ENCODE measurements at places on chromosomes 2 and 18. TPM values are rescaled to one million over a fixed set of nuclear protein-coding genes. Genes with fewer than 3 reads are reported as not detected.

- H3K4me3 ChIP-seq, result no peak overlapping the region
- H3K36me3 ChIP-seq, result no peaks in the 10 kb centered on the region
- H3K4me1 ChIP-seq, result no peaks in the 10 kb centered on the region
- no peak for DNase-seq
- H3K27ac ChIP-seq, result no peak overlapping the region
- H3K27me3 ChIP-seq, result no peaks in the 10 kb centered on the region
Measured at GRCh38 chr2:189685540-189686229, 11.2 kb downstream of the ANKAR start.

DNA sequence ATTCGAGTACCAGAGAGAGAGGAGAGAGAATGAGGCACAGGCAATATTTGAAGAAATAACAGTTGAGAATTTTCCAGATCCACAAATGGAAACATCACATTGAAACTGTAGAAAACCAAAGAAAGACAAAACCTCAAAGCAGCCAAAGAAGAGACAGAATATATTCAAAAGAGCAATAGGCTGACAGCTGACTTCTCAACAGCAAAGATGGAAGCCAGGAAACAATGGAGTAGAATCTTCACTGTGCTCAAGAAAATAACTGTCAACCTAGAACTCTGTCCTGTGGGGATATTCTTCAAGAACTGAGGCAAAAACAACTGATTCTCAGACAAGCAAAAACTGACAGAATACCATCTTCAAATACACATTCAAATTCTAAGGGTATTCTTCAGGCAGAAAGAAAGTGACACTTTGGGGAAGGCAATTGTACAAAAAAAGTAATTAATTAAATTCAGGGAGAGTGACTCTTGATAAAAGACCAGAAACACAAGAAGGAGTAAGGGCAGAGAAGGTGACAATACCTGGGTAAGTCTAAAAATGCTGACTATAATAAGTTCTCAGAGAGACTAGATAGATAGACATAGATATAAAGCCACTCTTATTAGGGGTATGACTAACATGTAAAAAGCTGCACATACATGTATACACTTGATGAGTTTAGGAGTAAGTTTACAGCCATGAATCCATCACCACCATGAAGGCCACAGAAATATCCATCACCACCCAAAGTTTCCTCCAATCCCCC is 25.6 kb downstream of the ANKMY1 start:
- H3K36me3 ChIP-seq, result no peaks in the 10 kb centered on the region
- no peak for DNase-seq
- H3K27me3 ChIP-seq, result no peaks in the 10 kb centered on the region
- no peaks in the 10 kb centered on the region for H3K4me1 ChIP-seq
- H3K27ac ChIP-seq, result no peak overlapping the region
- no peak overlapping the region for H3K4me3 ChIP-seq

DNA sequence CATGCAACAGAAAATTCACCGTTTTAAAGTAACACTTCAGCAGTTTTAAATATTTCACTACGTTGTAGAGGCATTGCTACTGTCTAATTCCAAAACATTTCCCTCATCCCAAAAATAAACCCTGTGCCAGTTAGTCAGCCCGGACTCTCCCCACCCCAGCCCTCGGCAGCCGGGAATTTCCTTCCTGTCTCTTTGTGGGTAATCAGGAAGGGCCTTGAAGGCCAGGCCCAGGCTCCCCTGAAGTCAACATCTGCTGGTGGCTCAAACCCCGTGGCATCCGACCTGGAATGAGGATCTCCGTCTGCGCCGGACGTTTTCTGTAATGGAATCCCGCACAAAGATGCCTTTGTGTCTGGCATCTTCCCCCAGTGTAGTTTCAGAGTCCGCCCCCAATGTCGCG is 219.6 kb downstream of the SNTG2 start:
- no peaks in the 10 kb centered on the region for H3K4me1 ChIP-seq
- H3K36me3 ChIP-seq, result no peaks in the 10 kb centered on the region
- DNase-seq, result no peak

DNA sequence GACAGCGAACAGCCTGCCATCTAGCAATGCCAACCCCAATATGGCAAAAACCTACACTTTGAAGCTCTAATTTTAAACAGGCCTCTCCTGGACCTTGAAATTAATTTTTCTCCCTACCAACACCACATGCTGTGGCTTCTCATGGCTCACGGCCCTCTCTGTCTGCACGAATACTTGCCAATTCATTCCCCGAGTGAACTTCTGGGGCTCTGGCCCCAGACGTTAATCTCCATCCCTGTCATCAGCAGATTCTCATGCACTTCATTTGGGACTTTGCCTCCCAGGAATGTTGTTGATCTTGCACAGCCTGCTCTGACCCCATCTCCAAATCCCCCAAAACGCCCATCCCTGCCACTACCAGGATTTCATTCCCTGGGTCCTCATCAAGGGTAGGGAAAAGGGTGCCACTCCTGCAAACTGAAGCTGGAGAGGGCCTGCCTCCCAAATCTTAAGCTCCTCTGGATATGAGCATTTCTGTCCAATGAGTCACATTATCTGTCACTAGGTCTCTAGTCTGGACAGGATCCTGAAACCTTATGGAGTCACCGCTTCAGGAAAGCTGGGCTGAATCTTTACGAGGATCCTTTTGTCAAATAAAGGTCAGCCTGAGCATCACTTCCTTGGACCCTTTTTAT is 10.4 kb downstream of the FIGLA start:
- H3K27me3 ChIP-seq, result peaks cover 7% of the 10 kb centered on the region
- no peak for DNase-seq
- H3K4me3 ChIP-seq, result no peak overlapping the region

GRCh38 chr2:233323851-233324250 is 16.2 kb downstream of the SAG start:
- H3K4me3 ChIP-seq, result no peak overlapping the region
- no peaks in the 10 kb centered on the region for H3K4me1 ChIP-seq
- no peaks in the 10 kb centered on the region for H3K36me3 ChIP-seq
- DNase-seq, result no peak

DNA sequence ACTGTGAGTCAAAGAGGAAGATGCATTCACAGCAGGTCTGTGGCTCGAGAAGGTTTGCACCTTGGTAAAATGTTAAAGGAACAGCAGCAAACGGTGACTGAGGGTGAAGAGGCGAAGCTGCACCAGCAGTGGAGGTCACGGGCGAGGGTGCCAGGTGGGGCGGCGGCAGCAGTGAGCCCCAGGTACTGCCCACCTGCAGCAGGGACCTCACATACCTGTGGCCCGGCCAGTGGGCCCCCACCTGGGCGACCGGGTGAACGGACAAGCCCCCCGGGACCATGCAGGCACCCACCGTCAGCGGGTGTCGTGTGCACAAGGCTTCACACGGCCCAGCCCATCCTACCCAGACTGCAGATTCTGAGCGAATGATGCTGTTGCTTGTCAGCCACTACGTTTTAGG is 23.6 kb upstream of the KCNG2 start:
- no peaks in the 10 kb centered on the region for H3K36me3 ChIP-seq
- no peaks in the 10 kb centered on the region for H3K4me1 ChIP-seq
- H3K4me3 ChIP-seq, result no peak overlapping the region
- H3K27me3 ChIP-seq, result peaks cover 53% of the 10 kb centered on the region
- DNase-seq, result peak; percentile 14
- H3K27ac ChIP-seq, result no peak overlapping the region

DNA sequence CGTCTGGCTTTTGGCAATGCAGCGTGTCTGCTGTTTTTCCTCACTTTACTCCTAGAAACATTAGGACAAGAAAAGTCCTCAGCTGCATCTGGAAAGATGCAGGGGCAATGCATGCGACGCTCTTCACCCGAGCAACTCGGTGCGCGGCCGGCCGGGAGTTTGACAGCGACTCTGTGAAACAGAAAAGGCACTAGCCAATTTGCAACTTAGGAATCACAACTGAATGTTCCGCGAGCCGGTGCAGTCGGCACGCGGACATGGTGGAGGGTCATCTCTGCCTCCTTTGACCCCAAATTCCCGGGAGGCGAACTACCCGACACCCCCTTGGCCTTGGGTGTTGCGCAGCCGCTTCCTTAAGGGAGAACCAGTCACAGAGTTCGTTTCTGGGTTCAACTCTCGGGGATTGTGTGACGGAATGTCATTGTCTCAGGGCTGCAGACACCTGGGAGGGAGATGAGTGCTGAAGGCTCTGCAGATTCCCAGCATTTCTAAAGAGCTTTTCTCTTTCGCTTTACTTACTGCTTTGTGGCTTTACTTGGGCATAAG is 9.8 kb downstream of the NR4A2 start:
- H3K27ac ChIP-seq, result no peak overlapping the region
- DNase-seq, result no peak
- H3K27me3 ChIP-seq, result peaks cover 41% of the 10 kb centered on the region
- H3K4me1 ChIP-seq, result no peaks in the 10 kb centered on the region

DNA sequence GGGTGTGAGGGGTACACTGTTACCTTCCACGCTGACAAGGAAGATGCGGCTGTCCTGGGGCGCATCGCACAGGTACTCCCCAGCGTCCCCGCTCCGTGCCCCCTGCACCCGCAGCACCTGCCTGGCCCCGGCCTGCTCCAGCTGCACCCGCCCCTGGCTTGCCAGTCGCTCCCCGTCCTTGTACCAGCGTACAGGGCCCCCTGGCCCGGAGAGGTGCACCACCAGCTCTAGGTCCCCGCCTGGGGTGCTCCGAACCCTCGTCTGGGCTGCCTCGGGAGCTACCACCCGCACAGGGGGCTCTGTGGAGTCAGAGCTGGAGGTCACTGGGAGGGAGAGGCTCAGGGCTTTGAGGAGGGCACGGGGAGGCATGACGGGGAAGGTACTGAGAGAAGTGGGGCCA is 13.5 kb downstream of the TMEM198 start:
- H3K4me1 ChIP-seq, result peaks cover 9% of the 10 kb centered on the region
- DNase-seq, result no peak
- no peaks in the 10 kb centered on the region for H3K36me3 ChIP-seq
- no peak overlapping the region for H3K27ac ChIP-seq
- no peaks in the 10 kb centered on the region for H3K27me3 ChIP-seq

- H3K27me3 ChIP-seq, result no peaks in the 10 kb centered on the region
- no peaks in the 10 kb centered on the region for H3K4me1 ChIP-seq
- DNase-seq, result peak; percentile 25
Measured at GRCh38 chr2:127158614-127159290, 51.8 kb upstream of the BIN1 start.

DNA sequence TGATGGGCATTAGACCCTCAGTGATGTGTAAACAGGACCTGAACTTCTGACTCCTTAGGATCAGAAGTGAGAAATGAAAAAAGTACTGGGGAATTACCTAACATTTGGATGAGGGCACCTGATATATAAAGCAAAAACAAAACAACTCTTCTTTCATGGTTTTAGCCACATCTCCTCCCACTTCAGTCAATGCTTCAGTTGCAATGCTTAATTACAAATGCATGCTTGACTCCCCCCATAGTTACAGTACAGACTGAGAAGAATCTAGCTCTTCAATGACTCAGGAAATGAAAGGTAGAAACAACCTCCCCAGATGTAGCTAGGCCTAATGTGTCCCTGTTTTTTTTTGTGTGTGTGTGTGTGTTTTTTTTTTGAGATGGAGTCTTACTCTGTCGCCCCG is 276.8 kb upstream of the POU3F3 start:
- H3K27ac ChIP-seq, result no peak overlapping the region
- H3K27me3 ChIP-seq, result no peaks in the 10 kb centered on the region

DNA sequence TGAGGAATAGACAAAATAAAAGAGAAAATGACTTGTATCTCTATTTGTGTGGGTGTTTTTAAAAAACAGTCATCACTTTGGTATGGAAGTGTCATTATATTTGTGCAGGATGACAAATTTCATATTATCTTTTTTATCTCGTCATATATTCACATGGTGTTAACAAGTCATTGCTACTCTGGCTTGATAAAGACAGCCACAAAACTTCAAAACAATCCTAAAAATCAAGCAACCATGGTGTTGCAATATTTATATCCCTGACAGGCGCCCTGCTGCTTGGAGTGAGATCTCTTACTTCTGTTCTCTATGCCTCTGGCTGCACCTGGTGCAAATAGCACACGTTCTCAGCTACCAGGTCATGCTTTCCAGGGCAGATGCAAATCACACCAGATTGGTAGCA is 278.0 kb upstream of the EPHA4 start:
- H3K27ac ChIP-seq, result no peak overlapping the region
- no peaks in the 10 kb centered on the region for H3K27me3 ChIP-seq
- no peaks in the 10 kb centered on the region for H3K4me1 ChIP-seq
- no peak for DNase-seq
- no peaks in the 10 kb centered on the region for H3K36me3 ChIP-seq

KLHL14 gene
- total RNA-seq, result 0.83 TPM

COPS9 gene
- total RNA-seq, result 306 TPM

GREB1L gene
- 6.9 TPM for total RNA-seq

ACMSD gene
- not detected for total RNA-seq

SKA1 gene
- not detected for total RNA-seq

TSGA10 gene
- total RNA-seq, result 4.4 TPM

C2orf66 gene
- total RNA-seq, result not detected

CHRNG gene
- not detected for total RNA-seq

Data from sigmoid colon (tissue), 7 donors.